ENCODE measurements at places on chromosomes 16 and 17. TPM values are rescaled to one million over a fixed set of nuclear protein-coding genes. Genes with fewer than 3 reads are reported as not detected.

The FSCN2 gene
- not detected for total RNA-seq

The PYCARD gene
- 37.3 TPM for total RNA-seq

The KRTAP2-3 gene
- 2.6 TPM for total RNA-seq

The CDRT15L2 gene
- not detected for total RNA-seq

The ATP6V0A1 gene
- total RNA-seq = 27.1 TPM

The CACNG3 gene
- not detected for total RNA-seq

The HIRIP3 gene
- 21.7 TPM for total RNA-seq

The ATXN2L gene
- 120 TPM for total RNA-seq

The SLC5A10 gene
- total RNA-seq = not detected

The CDRT4 gene
- 1.6 TPM for total RNA-seq

The AANAT gene
- 0.25 TPM for total RNA-seq

The P2RX1 gene
- not detected for total RNA-seq

The KRT40 gene
- total RNA-seq = not detected

The MPV17L gene
- total RNA-seq = 3.3 TPM

The TLCD3B gene
- 0.13 TPM for total RNA-seq

The ASPA gene
- total RNA-seq = not detected

The CD300A gene
- not detected for total RNA-seq

The PPP1R27 gene
- total RNA-seq = not detected

The PRDM7 gene
- total RNA-seq = not detected

The KRTAP9-2 gene
- not detected for total RNA-seq

The HOXB7 gene
- 12.1 TPM for total RNA-seq

The RAMP2 gene
- 5.1 TPM for total RNA-seq

The TLCD2 gene
- total RNA-seq = 1.3 TPM

The SLC6A2 gene
- total RNA-seq = not detected

The PITPNM3 gene
- 3.8 TPM for total RNA-seq

The CCL16 gene
- not detected for total RNA-seq

The SHCBP1 gene
- total RNA-seq = 1.9 TPM

The GPR139 gene
- total RNA-seq = not detected

The TBC1D3K gene
- total RNA-seq = not detected

The ZNF423 gene
- 0.98 TPM for total RNA-seq

The OR4D1 gene
- total RNA-seq = not detected

The JPH3 gene
- total RNA-seq = not detected

The MYH8 gene
- total RNA-seq = not detected

The MMP15 gene
- 51.8 TPM for total RNA-seq

The CCT6B gene
- 0.38 TPM for total RNA-seq

The PYY gene
- 0.38 TPM for total RNA-seq

All from mesangial cell (primary cell).